ENCODE measurements at places on chromosomes 5 and 9.

DNA sequence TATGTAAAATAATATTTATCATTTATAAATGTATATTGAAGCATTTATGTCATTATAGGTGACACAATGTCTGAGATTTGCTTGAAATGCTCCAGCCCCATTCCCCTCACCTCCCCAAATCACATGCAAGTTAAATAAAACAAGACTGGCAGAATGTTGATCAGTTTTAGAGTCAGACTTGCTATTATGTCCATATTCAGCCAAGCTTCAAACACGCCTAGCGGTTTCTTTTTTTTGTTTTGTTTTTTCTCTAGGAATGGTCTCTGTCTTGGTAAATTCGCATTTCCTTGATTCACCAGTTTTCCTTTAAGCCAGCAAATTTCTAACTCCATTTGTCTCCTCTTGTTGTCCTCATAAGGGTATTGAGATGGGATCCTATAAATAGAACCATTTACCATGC lies 153.0 kb upstream of the HMHB1 start:
- DNase-seq = no peak

DNA sequence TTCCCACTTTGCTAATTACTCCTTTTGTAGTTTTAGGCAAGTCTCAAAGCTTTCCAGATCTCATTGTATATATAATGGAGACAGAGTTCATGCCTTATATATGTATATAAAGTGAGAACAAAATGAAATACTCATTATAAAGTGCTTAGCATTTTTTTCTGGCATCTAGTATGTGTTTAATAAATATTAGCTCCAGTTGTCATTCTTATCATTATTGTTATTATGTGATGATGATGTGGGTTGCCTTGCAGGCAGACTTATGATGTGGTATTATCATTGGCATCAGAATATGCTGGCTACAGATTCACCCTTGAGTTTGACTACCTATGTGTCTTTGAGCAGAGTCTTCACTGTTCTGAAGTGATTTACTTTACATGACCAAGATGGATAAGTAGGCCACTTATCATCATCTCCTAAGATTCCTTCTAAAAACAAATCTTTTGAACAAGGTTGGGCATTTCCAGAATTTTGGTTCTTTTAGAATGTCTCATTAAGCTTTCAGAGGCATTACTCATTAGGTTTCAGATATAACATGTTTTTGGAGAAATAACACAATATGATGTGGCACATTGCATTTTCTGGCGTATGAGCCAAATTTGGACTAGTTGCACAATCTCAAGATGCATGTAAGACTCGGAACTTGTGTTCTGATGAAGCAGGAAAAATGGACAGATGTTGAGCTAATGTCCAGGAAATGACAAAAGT lies 145.6 kb upstream of the TNC start:
- no peak for DNase-seq

DNA sequence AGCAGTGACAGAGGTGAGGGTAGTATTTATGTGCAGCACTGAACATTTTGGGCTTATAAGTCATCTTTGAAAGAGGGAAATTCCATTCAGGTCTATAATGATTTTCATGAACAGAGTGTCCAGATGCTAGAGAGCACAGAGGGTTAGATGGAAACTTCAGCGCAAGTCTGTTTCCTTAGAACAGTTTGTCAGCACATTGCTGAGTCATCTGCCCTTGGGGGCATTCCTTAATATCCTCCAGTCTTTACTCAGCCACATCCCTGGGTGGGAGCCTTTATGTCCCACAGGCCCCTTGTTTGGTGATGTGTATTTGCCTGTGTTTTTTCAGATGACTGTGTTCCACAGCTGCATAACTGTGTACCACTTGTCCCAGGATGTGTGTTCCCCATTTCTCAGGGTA lies 138.5 kb upstream of the S1PR3 start:
- no peak for DNase-seq

DNA sequence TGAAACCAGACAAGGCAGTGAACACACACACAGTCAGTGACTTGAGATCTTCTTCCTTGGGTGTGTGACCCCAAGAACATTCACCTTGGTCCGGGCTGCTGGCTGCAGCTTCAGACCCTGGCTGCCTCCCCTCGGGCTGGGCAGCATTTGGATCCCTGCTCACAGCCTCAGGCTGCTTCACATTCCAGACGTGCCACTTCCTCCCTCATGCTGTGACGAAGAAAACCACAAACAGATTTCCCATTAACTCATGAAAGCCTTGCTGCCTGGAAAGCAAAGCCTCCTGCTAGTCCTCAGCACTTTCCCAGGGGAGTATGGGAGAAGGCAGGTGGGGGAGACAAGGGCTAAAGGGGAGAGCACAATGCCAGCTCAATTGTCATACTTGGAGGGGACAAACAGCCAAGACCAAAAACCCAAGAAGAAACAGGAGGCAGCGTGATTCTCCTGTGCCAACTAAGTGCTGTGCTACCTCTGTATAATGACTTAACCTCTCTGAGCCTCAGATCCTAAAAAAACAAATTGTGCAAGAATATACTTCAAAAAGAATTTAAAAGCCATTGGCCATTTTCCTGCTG lies 594.6 kb upstream of the BRINP1 start:
- DNase-seq = peak; percentile 85

- peak; percentile 32 for DNase-seq
Measured at GRCh38 chr5:108521841-108522506, 140.1 kb upstream of the FBXL17 start.

DNA sequence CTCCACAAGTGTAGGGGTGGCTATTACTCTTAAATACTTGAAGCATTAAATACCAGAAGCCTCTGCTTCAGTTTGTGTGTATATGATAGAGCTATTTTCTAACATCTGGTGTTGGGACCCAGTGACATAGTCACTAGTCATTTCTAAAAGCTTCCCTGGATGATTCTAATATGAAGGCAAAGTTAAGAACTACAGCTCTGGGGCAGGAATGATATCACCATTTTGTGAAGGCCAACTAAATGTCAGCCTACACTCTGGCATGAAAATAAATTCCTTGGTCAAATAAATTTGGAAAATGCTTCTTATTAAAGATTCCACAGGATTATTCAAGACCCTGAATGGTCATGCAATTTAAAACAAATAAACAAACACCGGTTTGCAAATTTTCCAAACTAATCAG lies 197.7 kb downstream of the PLK2 start:
- DNase-seq = no peak

DNA sequence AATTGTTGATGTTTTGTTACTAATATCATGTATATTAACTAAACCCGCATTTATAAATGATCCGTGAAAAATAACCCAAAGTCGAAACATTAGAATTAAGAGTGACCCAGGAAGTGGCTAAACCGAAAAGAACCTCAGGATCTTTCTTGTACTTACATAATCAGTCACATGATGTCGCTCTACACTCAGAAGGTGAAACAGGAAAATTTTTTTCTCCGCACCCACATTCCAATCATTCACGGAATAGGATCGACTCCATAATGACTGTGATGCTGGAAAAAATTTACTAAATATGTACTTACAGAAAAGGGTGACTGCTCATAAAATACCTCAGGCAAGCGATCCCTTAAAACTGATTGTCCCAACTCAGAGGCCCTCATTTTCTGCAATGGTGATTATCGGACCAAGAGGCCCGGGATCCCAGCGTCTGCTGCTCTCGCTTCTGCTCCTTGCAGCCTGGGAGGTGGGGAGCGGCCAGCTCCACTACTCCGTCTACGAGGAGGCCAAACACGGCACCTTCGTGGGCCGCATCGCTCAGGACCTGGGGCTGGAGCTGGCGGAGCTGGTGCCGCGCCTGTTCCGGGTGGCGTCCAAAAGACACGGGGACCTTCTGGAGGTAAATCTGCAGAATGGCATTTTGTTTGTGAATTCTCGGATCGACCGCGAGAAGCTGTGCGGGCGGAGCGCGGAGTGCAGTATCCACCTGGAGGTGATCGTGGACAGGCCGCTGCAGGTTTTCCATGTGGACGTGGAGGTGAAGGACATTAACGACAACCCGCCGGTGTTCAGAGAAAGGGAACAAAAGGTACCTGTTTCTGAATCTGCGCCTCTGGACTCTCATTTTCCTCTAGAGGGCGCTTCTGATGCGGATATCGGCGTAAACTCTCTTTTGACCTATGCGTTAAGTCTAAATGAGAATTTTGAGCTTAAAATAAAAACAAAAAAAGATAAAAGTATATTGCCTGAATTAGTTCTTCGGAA lies at the start of gene PCDHA12:
Gene PCDHA12 (plus strand): TSS at position 224 of the 981 bp plus-strand sequence. CDS start 165 bp downstream, at position 389.
- no peak for DNase-seq
